Naive thymus-derived CD4-positive, alpha-beta T cell (primary cell): ENCODE measurements at places on chromosomes 7 and 10. TPM values are rescaled to one million over a fixed set of nuclear protein-coding genes. Genes with fewer than 3 reads are reported as not detected.

Gene ASB10
- total RNA-seq: not detected

Gene MICALL2
- 3.3 TPM for total RNA-seq

Gene DLX5
- total RNA-seq: not detected in 2 replicates

DNA sequence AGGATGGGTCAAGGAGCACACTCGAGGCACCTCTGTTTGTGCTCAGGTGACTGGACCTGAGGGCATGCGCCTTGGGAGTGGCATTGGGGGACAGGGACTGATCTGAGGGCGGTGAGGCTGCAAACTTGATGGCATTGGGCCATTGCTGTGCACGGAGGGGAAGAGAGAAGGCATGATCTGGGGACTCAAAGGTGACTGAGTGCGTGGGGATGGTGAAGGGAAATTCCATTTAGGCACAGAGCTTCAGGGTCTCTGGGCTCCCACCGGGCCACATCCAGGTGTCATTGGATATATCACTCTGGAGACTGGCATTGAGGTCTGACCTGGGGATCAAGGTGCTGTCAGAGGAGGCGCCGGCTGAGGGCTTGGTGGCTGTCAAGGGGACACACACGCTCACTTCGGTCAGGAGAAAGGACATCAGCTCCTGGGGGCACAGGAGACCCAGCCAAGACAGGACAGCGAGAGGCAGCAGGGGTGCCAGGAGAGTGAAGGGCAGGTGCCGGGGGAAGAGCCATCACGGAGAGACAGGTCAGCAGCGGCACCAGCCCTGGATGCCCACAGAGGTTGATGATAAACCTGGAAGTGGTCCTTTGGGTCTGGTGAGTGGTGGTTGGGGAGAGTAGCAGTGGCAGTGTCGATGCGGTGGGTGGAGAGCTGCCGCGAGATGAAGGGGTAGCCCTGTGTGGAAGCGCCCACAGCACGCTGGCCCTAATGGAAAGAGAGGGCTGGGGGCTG, 5.5 kb downstream of the ADCK2 start:
- DNase-seq: no peak

GRCh38 chr10:32279795-32280194, 67.2 kb downstream of the EPC1 start:
- DNase-seq: no peak

GRCh38 chr10:46536171-46536570, 20.3 kb downstream of the GPRIN2 start:
- no peak for DNase-seq

GRCh38 chr10:4947039-4947634, 16.1 kb upstream of the AKR1C1 start:
- DNase-seq: no peak

DNA sequence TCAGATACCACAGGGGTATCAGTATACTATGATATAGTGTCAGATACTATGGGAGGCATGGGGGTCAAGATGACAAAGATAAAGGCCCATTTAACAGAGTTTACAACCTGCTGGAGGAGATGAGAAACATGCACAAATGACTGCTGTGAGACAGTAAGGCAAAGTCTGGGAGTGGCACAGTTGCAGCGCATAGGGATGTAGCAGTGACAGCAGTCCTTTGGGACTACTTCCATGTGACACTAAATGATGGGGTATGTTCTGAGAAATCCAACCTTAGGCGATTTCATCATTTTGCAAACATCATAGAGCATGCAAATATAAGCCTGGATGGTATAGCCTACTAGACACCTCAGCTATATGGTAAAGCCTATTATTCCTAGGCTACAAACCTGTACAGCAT, 56.8 kb downstream of the CDK1 start:
- DNase-seq: no peak

GRCh38 chr10:101120884-101121653, 10.0 kb upstream of the TLX1 start:
- peak; percentile 35 for DNase-seq
